ENCODE measurements at places on chromosomes 6 and 20.

DNA sequence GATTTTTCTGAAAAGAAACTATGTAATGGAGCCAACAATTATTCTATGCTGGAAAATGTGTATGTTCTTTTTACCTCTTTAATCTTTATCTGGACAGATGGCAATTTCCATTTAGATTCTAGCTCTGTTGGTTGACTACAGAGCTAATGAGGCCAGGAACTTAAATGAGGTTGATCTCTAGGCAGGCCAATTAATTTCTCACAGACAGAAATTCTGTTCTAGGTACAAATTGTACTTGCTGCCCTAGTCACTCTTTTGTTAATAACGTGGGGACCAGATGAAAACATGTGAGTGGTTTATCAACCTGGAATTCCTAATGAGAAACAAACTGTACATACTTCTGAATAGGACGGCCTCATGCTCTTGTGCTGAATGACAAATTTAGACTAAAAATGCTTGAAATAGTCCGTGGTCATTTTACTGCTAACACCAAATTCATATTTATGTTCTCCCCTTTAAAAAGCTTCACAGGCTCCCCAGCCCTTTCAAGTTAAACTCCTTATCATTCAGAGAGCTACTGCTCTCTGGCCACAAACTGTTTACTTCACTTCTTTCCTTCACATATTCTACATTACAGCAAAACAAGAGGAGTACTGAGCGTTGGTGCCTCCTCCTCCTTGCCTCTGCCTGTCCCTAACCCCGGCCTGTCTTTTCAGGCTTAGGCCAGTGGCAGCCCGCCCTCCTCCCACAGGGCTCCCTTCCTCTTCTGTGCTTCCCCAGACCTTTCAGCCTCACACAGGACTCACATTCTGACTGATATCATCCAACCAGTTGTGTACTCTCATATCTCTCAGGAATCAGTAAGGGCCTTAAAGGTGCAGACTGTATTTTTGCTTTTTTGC, 41.4 kb downstream of the DTNBP1 start:
- peak; percentile 72 for DNase-seq

- DNase-seq, result no peak
These were observed 953.7 kb downstream of the TFAP2A start for GRCh38 chr6:9461188-9461587.

GRCh38 chr6:70258483-70258882, 44.4 kb downstream of the COL9A1 start:
- no peak for DNase-seq

DNA sequence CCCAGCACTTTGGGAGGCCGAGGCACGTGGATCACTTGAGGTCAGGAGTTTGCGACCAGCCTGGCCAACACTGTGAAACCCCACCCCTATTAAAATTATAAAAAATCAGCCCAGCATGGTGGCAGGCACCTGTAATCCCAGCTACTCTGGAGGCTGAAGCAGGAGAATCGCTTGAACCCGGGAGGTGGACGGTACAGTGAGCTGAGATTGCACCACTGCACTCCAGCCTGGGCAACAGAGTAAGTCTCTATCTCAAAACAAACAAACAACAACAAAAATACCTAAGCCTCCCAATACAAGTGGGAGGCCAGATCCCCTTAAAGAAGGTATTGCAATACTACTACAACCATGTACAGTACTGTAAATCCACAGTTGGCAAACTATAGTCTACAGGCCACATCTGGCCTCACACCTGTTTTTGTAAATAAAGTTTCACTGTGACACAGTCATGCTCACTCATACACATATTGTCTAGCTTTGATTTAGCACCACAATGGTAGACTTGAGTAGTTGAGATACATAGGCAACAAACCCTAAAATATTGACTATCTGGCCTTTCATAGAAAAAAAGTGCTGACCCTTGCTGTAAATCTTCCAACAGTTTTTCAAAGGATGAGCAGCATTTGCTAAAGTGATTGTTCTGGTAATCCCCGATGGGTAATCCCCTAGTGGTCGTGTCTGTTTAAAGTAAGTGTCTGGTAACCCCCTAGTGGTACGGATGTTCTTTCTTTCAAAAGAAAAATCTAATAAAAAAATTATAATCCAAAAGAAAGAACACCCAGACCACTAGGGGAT, 202.0 kb downstream of the RNGTT start:
- DNase-seq, result no peak

GRCh38 chr6:168773788-168774187, 332.8 kb downstream of the SMOC2 start:
- no peak for DNase-seq

DNA sequence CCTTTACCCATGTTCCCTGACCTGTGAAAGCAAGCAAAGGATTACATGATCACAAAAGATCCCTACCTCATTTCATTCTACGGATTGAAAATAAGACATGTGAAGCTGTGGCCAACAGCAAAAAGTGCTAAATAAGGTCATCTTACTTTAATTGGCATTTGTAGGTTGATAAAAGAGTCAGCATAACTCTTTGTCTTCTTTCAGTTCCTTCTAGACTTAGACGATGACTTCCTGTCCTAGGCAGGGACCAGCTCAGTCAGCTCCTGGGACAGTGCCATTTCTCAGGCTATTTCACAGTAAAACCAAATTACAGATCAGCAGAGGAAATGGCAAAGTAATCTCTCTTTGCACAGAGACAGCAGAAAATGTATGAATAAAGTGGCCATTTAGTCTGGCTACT, 480.7 kb downstream of the RFPL4B start:
- no peak for DNase-seq

DNA sequence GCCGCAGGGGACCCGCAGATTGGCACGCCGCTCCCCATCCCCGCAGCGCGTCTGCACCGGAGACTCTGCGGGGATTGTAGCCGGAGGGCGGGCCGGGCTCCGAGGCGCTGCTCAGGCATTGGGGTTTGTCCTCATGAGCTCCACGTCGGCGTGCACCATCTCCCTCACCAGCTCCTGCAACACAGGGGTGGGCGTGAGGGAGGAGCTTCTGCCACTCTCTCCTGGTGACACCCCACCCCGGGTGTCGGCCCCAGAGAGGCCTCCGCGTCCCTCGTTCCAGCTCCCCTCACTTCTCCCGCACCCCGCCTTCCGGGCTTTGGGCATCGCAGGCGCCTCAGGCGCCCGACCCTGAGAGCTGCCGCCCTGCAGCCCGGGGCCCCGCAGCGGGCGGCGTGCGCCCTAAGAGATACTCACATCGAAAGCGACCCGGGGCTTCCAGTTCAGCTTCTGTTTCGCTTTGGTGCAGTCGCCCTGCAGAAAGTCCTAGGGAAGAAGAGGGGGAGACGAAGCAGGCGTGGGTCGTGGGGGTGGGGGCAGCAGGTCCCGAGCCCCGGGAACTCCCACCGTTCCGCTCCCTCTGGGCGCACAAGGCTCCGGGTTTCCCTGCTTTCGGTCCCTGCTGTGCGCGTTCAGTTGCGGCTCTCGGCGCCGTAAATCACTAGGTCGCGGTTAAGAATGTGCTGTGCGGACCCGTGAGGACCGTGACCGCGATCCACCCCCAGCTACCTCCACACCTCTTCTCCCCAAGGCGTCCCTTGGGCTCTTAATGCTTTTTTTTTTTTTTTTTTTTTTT, 14.5 kb downstream of the FOXC1 start:
- peak; percentile 64 for DNase-seq

- DNase-seq, result no peak
These were observed 4.9 kb upstream of the BEND6 start for GRCh38 chr6:56949925-56950495.

DNA sequence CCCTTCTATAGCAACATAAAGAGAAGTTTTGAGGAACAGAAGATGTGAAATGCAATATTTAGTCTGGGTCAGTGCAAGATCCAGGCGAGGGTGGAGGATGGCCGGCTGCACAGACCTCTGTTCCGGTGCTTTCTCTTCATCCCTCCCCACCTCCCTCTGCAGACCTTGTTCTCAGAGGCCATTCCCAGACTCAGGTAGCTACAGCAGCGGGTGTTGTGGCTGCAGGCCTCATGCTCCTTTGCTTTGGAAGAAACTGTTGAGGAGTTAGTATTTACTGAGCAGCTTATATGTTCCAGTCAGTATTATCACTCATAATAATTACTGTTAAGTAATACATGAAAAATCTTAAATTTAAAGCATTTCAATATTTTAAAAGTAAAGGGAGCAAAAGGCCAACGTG, 1.7 kb downstream of the BTN3A3 start:
- DNase-seq, result no peak

DNA sequence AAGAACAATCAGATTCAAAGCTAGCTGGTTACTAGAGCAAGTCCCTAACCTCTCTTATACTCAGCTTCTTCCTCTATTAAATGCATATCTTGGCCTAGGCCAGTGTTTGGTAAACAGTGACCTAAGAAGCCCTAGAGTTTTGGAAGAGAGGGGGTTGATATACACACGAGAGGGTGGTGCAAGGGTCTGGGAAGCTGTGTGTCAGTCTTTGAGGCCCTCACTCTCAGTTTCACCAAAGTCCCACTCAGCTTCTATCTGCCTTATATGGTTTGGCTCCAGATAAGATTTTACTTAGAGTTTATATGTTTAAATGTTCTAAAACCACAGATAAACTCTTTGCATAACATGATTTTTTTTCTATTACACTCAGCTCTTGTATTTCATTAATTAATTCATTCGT, 526.1 kb upstream of the BTBD3 start:
- no peak for DNase-seq

- no peak for DNase-seq
These were observed 13.7 kb upstream of the SHPRH start for GRCh38 chr6:145977881-145978280.

All from ecto neural progenitor cell (in vitro differentiated cells).